ENCODE measurements at places on chromosomes 4 and X.

GRCh38 chrX:109270580-109271484, 211.1 kb downstream of the GUCY2F start:
- DNase-seq: peak; percentile 60

DNA sequence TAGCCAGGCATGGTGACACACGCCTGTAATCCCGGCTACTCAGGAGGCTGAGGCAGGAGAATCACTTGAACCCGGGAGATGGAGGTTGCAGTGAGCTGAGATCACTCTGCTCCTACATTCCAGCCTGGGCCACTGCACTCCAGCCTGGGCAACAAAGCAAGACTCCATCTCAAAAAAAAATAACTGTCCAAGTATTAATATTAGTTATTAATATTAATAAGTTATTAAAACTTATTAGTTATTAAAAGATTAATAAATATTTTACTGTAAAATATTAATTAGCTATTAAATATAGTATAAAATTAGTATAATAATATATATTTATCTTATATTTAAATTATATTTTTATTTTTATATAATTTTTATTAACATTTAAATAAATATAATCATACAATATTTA, 19.5 kb upstream of the NDST3 start:
- DNase-seq: no peak

DNA sequence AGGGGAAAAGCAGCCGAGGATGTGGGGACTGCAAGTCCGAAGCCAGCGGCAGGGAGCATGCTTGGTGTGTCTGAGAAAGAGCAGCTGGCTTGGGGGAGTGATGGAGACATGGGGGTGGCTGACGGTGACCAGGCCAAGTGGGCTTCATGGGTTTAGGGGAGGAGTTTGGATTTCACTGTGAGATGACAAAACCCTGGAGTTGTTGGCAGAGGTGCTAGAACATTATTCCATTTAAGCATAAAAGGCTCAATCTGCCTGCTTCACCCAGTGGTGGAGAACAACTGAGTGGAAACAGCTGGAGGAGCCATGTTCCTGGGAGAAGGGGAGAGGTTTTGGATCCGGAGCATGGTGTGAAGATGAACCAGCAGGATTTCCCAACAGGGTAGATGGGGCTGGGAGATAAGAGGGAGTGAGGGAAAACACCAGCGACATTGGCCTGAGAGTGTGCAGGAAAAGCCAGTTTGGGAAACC, 318.0 kb upstream of the TAPT1 start:
- DNase-seq: no peak

- DNase-seq: no peak
Observed at GRCh38 chr4:116930329-116930728, 155.0 kb downstream of the TRAM1L1 start.

GRCh38 chr4:122890147-122890795, 32.1 kb downstream of the NUDT6 start:
- no peak for DNase-seq

GRCh38 chr4:163243297-163243981, 76.7 kb upstream of the NAF1 start:
- no peak for DNase-seq

- no peak for DNase-seq
Observed at GRCh38 chr4:8537041-8537461, 43.1 kb upstream of the GPR78 start.

- DNase-seq: no peak
Observed at GRCh38 chr4:118962540-118962939, 73.9 kb downstream of the SYNPO2 start.

- no peak for DNase-seq
Observed at GRCh38 chr4:167100120-167100519, 134.2 kb downstream of the SPOCK3 start.

DNA sequence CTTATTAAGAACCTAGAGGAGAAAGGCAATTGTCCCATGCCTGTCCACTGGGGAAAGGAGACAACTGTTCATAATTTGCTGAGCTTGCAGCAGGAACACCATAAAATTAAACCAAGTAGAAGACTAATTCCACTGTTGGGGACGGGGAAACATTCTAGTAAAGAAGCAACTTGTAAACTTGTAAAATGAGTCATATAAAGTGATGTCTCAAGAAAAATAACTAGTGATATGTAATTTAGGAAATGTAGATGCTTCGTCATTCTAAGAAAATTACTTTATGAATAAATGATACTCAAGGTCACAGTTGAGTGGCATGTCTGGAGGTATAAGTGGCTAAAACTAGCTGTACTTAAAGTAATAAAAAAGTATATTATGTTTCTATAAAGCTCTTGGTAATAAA, 121.2 kb upstream of the MID1 start:
- DNase-seq: no peak

DNA sequence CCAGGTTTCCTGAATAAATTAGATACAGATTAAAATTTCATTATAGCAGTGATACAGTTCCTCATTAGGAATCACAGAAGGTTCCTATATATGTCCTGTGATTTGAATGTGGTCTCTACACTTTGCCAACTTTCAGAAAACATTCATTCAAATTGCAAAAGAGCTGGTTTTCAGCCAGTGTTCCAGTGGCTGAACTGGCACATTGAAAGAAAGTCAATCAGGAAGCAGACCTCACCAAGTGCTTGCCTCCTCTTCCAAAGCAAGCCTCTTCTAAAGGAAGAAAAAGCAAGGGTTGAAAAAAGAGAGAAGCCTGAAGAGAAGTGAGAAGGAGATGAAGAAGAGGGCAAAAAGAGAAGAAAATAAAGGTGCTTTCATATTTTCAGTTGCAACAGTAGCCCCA, 12.7 kb downstream of the KLHL34 start:
- DNase-seq: no peak

DNA sequence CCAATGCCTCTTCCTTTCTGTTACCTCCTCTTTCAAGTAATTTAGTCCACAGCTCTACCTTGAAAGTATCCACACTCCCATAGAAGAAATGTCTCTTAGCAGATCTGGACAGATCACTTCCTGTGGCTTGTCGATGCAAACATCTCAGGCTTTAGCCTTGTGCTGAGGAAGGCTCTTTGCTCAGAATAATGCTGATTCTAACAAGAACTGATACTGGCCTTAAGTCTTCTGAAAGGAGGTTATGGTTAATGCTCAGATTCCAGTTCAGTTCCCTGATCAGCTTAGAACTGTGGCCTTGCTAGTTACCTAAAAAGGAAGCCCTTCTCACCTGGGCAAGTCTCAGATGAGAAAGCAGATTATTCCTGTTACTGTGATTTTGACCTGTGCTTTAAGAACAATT, 230.1 kb upstream of the FAT4 start:
- no peak for DNase-seq

GRCh38 chr4:67714248-67714583, 13.3 kb upstream of the UBA6 start:
- peak; percentile 71 for DNase-seq

GRCh38 chr4:84786478-84786877, 180.0 kb downstream of the WDFY3 start:
- DNase-seq: no peak

DNA sequence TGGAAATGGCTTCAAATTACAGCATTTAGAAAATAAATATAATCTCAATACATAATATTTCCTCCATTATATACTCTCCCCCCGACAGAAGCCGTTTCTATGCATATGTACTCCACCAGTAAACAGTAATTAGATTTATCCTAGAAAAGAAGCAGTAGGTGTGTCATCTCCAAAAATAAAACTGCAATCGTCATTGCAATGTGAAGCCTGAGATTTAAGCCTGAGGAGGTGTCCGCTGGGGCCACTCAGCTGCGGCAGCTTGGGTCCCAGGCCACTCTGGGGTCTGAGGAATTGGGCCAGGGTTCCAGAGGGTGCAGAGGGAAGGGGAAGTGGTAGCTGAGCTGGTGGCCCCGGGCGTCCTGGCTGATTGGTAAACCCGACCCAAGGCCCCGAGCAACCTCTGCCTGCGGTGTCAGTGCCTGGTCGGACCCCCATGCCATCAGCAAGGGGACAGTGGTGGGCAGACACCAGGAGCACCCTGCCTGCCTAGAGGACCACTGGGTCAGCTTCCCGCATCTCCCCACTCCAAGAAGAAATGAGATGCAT, 7.8 kb upstream of the MXD4 start:
- DNase-seq: no peak

- no peak for DNase-seq
Observed at GRCh38 chr4:166091912-166092510, 219.0 kb downstream of the TLL1 start.

DNA sequence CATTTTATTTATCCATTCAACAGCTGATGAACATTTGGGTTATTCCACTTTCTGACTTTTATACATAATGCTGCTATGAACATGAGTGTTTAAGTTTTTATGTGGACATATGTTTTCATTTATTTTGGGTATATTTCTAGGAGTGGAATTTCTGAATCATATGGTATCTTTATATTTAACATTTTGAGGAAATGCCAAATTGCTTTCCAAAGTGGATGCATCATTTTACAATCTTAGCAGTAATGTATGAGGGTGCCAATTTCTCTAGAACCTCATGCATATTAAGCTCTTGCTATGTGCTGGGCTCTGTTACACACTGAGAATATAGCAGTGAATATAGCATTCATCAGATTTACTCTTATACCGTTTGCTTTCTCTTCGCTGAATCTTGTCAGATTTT, 983.7 kb downstream of the STIM2 start:
- DNase-seq: no peak

GRCh38 chr4:1582227-1582626, 101.9 kb downstream of the FAM53A start:
- no peak for DNase-seq

DNA sequence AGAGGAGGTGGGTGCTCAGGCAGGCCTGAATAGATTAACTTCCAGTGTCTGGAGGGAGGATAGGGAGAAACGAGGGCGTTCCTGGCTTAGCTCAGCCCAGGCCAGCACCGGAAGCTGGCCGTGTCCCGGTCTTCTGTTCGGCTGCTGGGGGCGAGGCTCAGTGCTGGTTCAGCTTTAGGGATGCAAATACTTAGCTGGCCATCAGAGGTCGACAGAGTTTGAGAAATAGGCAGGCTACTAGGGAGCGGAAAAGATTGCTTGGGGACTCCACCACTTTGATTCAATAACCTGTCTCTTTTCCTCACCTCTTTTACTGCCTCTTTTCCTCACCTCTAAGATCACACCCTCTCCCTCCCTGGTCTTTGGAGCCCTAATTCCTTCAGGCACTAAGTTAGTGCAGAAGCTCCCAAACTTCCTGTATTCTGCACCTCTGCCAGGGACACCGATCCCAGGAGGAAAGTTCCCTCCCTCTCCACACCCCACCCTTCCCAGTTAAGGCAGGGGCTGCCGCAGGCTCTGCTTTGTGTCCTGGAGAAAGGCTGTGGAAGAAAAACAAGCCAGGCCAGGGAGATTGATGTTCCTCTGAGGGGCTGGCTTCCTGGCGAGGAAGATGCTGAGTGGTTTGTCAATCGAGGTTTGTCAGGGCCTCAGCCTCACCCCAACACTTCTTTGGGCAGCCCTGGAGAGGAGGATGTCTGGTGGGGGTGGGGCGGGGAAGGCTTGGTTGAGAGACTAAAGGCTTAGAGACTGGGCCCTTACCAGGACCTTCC, 6.0 kb upstream of the EFNB1 start:
- peak; percentile 30 for DNase-seq

GRCh38 chr4:42280327-42281095, 116.8 kb upstream of the SHISA3 start:
- DNase-seq: peak; percentile 26

- DNase-seq: no peak
Observed at GRCh38 chr4:74335341-74336021, 27.2 kb downstream of the EPGN start.

DNA sequence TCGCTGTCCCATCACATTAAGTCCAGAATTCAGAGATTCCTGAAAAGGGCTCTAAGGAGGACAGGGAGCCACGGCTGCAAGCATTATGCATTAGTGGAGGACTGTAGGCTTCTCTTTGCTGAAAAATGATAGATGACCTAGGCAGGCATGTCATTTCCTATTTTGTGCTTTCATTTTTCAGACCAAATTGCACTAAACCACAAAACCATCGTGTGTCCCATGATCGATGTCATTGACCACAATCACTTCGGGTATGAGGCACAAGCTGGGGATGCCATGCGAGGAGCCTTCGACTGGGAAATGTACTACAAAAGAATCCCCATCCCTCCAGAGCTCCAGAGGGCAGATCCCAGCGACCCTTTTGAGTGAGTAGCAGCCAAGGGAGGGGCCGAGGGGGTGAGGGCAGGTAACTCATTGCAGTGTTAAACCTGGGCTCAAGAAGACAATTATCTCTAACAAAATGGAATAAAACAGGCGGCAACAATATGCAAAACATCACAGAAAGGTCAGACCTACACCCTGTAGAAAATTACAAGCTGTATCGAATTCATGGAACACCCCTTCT, 355.2 kb upstream of the GALNT7 start:
- DNase-seq: no peak

DNA sequence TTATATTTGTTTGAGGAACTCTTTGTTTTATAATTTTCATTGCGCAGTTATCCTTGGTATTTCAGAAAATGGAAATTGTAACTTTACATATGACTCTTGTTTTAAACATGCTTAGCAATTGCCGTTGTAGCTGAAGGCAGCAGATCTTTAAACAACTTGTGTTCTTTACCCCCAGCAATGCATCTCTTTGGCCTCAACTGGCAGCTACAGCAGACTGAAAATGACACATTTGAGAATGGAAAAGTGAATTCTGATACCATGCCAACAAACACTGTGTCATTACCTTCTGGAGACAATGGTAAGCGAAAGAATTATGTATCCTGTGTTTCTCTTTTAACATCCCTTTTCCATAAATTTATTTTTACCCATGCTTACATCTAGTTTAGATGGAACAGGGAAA, 263.6 kb downstream of the DCTD start:
- no peak for DNase-seq

DNA sequence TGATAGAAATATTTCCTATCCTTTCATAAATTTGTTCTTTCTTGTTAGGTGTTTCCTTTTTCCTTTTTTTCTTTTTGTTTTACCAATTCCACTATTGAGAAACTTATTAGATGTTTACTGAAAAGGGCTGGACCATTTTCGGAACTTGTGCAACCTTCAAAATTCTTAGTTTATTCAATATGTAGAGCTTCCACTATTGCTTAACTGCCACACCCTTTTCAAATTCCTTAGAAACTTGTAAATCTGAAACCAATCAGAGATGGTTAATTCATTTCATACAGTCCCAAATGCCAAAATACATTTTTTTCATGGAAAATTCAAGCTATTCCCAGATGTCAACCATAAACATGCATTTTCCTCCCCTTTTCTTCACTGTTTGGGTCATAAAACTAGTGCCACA, 66.1 kb upstream of the SLC39A8 start:
- no peak for DNase-seq

DNA sequence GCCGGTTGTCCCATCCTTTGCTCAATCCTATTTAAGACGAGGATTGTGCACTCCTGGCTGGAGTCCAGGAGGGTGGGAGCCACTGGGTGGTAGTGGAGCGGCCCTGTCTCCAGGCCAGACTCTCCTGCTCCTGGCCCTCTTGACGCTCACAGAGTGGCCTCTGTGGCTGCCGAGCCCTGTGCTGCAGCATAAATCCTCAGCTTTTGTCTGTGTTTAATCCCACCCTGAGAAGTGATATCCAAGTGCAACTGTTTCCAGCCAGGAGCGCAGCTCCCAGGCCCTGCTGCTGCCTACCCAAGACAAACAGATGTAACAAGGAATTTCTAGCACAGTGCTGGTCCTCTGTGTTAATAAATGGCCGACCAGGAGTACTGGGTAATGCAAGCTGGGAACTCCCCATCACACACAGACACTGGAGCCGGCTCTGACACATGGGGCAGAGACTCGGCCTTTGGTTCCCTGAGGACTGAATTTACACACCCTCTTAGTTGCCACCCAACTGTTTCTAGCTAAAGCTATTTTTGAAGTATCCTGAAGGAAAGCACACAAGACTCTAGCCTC, 85.3 kb downstream of the GATB start:
- no peak for DNase-seq
